Fibroblast of villous mesenchyme (primary cell): ENCODE measurements at places on chromosomes 3 and 15.
A peak's percentile ranks its signal among the peaks of the same experiment; 100 is the strongest.

DNA sequence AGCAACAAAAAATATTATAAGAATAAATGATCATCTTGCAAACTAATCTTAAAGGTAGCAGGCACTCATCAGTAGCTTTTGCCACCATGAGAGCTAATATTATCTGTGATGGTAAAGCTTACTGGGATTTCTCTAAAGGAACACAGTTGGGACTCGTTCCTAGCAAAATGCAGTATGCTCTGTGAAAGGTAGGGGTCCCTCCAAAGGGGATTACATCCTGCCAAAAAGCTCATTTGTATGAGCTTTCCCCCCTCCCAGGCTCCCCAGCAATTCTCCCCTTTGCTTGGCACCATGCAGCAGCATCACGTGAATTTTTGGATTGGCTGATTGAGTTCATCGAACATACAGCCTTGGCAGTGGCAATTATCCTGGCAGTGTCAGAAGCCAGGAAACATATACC is 361.0 kb upstream of the PLSCR5 start:
- DNase-seq = no peak

DNA sequence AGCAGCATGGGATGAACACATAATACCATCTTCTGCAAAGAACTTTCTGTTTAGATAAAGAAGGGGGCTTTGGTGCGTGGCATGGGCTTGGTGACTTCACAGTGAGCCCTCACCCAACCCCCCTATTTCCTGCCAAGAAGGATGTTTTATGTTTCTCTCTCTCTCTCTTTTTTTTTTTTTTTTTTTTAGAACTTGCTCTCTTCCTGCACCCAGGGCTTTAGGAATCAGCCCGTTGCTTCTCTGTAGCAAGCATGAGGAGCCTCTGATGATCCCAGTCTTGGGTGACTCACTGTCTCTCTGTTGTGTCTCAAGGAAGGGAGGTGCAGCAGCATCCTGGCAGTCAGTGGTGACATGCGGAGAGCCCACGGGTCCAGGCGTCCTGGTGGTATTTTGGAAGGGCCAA is 49.1 kb downstream of the CCK start:
- peak; percentile 50 for DNase-seq

DNA sequence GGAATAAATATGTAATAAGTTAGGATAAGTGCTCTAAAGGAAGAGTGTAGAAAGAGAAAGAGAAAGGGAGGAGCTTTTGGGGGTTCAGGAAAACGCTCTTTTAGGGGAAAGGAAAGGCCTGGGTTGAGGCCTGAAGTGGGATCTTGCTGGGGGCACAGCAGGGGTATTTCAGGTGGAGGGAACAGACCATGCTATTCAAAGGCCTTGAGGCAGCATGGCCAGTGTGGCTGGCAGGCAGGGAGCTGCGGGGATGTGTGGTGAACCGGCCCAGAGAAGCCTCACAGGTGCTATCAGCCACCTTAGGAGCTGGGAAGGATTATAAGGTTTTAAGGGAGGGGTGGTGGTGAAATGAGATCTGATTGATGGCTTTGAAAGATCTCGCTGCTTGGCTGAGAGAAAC is 66.6 kb downstream of the LINGO1 start:
- DNase-seq = no peak

GRCh38 chr15:100918690-100919480 is at the start of gene LRRK1:
TSS of gene LRRK1 (plus strand) at chr15:100919357. CDS start at chr15:100924633, 5,276 bp downstream.
- DNase-seq = peak; percentile 64

- no peak for DNase-seq
Measured at GRCh38 chr3:117611211-117611610, 901.6 kb downstream of the TUSC7 start.

DNA sequence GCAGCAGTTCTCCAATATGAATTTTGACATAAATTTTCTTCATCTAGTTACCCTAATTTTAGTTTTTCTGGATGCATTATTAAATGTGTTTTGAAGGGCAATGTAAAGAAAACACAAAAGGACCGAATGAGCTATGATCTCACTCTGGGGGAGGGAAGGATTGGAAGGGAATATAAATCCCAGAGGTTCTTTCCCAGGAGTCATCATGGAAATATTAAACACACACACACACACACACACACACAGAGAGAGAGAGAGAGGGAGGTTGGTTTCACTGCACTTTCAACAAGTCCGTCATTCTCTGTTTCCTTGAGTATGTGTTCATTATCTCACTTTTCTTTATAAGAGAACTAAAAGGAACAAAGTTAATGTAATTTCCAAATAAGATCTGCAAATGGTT is 70.7 kb upstream of the DCBLD2 start:
- DNase-seq = peak; percentile 91

DNA sequence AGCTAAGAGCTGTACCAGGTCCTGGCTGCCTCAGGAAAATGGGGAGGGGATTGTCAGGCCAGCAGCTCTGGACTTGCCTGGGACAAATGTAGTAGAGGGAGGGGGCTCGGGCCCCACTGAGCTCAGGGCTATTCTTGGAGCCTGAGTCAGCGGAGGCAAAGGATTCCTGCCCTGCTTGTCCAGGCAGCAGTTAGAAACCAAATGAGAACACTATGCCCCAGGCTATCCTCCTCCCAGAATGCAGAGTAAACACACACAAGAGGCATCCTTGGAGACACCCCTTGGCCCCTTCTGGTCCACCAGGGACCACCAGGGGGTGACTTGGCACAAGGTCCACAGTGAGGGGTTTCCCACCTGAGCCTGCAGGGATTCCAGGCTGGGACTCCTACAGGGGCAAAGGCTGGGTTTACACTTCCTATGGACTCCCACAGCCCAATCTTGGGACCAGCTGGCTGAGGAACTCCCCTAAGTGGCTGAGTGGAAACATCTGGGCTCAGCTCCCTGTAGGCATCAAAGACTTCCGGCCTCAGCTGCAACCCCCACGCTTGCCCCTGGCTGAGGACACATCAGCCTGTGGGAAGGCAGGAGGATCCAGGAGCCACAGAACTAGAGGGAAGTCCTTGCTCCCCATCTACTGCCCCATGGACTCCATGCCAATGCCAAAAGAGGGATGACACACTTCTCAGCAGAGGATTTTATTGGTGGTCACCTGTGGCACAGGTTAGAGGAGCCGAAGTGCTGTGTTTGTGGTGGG is 3.4 kb upstream of the COL7A1 start:
- DNase-seq = peak; percentile 97

DNA sequence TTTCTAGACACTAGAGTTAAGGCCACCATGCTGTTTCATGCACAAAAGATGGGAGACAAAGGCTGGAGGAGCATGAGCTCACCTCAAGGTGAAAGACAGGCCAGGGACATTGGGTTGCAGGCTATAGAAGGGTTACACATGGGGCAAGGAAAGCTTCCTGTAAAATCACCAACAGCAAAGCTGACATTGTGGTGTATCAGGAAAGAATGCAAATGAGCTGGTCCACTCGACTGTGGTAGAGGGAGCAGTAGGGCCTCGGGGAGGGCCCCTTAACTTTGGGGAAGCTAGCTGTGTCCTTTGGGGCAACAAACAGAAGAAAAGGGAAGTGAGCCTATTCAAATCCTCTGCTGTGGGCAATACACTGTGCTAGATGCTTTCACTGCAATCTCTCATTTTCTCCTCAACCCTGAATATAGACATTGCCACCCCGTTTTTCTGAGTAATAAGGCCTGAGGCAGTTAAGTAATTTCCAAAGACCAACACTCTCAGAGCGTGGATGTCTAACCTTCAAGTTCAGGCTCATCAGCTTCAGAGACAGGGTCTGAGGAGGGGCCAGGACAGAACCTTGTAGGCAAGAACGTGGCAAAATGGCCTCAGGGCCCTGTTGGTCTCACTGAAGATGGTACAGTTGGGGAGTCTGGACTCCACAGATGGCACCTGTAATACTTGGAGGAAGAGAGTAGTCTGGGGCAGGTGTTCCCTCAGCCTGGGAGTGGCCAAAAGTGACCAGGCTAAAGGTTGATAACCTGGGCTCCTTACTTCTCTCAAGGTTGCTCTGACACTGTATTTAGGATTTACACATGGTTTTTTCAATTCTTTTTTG is 24.1 kb downstream of the CX3CR1 start:
- DNase-seq = no peak

- no peak for DNase-seq
Measured at GRCh38 chr3:132395126-132395525, 22.2 kb upstream of the DNAJC13 start.

DNA sequence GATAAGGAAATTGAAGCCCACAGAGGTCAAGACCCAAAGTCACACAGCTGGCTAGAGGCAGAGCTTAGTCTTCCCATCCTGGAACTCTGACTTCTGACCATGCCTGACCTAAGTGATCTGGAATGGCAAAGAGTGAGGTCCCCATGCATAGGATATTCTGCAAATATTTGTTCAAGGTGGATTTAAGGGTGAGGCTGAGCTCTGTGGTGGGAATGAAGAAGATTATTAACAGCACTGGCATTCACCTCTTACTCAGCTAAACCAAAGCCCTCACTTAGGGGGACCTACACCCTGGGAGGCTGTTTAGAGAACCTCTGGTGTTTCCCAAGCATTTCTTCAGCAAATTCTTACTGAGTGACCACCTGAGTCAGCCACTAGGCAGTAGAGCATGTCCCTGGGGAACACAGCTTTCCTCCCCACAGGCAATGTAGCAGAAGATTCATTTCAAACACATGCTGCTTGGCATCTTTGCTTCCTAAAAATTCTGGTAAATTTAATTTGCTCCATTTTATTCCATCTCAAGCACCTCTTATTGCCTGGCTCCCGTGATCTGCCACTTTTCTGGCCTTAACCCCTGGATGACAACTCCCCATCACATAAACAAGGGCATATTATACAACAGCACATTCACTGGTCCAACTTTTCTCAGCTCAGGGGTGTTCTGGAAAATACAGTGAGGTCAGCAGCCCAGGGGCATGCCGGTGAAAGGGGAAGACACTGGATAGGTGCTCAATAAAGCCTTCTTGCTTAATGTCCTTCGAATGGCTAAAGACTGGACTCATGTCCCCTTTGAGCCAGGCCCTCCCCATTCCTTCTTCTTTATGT is 176.0 kb downstream of the ABHD5 start:
- no peak for DNase-seq

- DNase-seq = no peak
Measured at GRCh38 chr15:52857937-52858781, 68.0 kb upstream of the ONECUT1 start.

DNA sequence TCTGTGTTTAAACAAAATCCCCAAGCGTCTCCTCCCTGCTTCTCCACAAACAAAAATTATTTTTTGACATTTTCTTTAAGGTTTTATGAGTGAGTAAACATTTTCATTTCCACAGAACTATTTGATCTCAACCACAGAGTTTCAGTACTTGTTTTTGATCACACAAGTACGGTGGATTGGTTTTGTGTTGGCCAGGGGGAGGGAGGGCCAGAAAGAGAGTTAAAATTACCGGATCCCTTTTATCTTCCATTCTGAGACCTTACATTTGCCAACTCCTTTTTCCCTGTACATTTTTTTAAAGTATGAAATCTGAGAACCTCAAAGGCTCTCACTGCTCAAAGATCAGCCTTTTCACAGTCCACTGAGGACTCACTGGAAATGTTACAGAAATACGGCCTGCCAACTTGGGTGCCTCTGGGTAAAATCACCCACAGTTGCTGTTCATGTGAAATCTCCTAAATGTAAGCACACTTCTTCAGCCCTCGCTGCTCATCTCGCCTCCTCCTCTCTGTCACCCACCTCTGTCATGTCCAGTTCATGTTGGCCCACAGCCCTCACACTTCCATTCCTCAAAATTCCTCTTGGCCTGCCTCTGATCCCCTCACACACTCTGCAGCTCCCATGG is 1.7 kb downstream of the HOMER2 start:
- no peak for DNase-seq

- DNase-seq = no peak
Measured at GRCh38 chr3:182970811-182971418, 9.4 kb downstream of the DCUN1D1 start.
